ENCODE measurements at places on chromosomes 11 and 22.

GRCh38 chr11:12175694-12176241 lies 65.4 kb downstream of the MICAL2 start:
- peak; percentile 95 for ATAC-seq

DNA sequence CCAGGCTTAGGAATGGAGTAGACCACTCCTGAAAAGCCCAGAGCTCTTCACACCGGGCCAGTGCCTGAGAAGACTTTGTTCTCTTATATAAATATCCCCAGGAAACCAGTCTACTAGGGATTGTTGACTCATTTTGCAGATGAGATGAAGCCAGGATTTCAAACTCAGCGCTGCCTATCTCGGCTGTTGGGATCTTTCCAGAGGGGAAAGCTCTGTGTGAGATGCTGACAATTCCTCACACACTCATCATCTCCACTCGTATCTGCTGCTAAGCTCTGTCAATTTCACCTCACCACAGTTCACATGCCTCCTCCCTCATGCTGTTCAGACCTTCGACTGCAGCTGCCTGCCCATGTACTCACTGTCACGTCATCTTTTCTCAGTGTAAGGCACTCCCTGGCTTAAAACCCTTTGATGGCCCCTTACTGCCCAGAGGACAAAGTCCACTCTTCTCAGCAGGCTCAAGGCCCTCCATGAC lies 12.5 kb downstream of the USH1C start:
- no peak for ATAC-seq

GRCh38 chr22:46834021-46834737 lies 71.7 kb downstream of the TBC1D22A start:
- ATAC-seq: no peak

GRCh38 chr11:125627236-125627910 lies 2.4 kb downstream of the CHEK1 start:
- ATAC-seq: no peak

GRCh38 chr11:32432565-32432964 lies 2.8 kb downstream of the WT1 start:
- ATAC-seq: no peak

GRCh38 chr11:75246006-75246670 lies 5.6 kb downstream of the TPBGL start:
- no peak for ATAC-seq

DNA sequence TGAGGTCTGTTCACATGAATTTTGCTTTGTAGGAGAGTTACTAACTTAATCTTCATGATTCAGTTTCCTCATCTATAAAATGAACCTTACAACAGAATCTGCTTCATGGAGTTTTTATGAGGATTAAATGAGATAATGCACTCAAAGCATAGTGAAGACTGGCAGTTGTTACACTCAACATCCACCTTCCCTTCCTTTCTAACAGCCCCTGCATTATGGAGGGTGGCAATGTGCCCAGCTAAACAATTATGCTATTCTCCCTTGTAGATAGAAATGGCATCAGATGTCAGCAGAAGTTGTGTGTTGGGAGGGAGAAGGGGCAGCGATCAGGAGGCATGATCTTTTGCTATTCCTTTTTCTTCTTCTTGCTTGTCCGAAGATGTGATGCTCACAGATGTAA lies 6.5 kb downstream of the POU2AF1 start:
- no peak for ATAC-seq

DNA sequence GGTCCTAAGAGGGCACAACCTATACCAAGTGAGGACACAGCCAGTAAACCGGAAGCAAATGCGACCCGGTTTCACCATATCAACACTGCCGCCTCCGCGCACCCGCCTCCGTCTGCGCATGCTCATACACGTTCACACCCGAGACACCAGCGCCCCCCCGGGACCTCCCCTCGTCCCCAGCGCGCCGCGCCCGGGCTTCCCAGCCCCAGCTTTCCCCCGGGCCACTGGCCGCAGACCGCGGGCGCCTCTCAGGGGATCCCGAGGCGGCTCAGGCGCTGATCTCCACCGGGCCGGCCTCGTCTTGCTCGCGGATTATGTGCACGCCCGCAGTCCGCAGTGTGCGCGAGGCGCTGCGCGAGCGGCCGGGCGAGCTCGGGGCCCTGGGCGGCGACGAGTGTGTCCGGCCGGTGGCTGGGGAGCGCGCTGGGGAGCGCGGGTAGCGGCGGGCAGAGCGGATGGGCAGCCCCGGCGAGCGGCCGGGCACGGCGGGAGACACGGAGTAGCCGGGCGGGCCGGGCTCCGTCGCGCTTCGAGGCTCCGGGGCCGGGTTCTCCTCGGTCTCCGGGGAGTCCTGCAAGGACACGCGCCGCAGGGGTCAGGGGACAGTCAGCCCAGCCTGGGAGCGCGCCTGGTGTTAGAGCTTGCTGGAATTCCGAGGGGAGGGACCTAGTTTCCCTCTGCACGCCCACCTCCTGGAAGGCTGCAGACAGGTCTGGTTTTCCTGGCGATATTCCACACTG lies 2.0 kb downstream of the HEPN1 start:
- ATAC-seq: peak; percentile 79

GRCh38 chr22:36356708-36357624 lies 30.8 kb downstream of the MYH9 start:
- no peak for ATAC-seq

DNA sequence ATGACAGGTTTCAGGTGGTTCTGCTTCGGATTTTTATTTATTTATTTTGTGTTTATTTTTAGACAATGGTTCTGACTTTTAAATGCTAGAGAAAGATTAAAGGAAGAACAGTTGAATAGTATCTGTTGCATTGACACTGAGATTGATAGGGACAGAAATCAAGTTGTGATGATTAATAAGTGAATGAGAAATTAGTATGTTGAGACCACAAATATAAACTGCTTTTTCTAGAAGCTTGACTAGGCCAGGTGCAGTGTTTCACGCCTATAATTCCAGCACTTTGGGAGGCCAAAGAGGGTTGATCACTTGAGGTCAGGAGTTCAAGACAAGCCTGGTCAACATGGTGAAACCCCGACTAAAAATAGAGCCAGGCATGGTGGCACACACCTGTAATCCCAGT lies 65.1 kb upstream of the TNRC6B start:
- no peak for ATAC-seq

DNA sequence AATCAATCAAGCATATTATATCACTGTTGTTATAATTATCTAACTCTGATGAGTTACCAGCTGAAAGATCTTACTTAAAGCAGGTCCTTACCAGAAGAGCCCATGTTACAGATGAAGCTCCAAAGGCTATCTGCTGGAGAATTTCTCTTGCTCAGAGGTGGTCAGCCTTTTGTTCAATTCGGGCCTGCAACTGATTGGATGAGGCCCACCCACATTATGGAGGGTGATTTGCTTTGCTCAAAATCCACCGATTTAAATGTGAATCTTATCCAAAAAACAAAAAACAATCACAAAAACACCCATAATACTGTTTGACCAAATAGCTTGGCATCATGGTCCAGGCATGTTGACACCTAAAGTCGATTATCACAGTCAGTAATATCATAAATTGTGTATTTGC lies 348.6 kb upstream of the ANO3 start:
- ATAC-seq: no peak

DNA sequence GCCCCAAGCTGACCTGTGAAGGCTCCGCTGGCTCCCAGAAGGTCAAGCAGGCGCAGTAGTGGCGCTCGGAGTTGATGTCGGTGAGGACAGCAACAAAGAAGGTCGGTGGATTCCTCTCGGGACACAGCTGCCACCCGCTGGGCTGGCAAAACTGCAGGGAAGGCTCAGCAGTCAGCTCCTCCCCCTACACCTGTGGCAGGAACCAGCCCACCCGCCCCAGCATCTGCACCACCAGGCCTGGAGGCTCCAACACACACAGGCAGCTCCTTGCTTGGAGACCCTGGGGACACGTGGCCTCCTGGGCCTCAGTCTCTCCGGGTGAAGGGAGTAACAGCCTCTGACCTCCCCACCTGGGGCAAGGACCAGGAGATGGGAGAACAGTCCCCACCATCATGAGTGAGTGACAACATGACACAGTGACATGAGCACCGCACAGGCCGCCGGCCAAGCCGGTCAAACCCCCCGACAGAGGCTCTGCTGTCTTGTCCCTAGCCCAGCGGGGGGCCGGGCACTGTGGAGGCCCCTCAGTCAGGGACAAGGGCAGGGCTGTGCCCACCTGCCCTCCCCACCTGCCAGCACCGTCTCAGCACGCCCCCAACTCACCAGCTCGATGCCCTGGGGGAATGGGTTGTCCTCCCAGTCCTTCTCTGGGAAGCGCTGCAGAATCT lies 6.9 kb downstream of the SBF1 start:
- no peak for ATAC-seq

DNA sequence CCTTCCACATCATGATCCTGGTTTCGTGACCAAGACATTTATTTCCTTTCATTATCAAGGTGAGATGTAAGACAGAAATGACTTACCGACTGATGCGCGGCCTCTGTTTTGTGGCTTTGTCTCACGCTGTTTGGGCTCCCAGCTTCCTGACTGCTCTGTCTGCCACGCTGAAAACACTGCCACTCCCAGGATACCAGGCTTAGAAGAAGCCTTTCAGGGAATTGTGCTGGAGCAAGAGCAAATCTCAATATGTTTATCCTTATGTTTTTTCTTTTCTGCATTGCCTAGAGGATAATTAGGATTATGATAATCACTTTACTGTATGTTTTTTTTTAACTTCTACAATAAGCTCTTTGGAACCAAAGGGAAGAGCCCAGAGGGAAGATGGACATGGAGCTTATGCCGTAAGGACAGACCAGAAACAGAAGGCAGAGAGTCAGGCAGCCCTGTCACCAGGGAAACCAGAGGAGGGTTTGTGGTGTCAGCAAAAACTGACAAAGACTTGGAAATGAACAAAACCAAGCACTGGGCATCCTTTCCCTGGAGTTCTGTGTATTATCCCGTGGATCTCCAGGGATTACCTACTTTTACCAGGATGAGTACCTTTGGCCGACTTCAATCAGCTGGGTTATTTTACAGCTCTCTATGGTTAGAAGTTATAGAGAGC lies 68.2 kb upstream of the ISX start:
- no peak for ATAC-seq

- ATAC-seq: no peak
These were observed 220.6 kb downstream of the TBC1D22A start for GRCh38 chr22:46983046-46983445.

DNA sequence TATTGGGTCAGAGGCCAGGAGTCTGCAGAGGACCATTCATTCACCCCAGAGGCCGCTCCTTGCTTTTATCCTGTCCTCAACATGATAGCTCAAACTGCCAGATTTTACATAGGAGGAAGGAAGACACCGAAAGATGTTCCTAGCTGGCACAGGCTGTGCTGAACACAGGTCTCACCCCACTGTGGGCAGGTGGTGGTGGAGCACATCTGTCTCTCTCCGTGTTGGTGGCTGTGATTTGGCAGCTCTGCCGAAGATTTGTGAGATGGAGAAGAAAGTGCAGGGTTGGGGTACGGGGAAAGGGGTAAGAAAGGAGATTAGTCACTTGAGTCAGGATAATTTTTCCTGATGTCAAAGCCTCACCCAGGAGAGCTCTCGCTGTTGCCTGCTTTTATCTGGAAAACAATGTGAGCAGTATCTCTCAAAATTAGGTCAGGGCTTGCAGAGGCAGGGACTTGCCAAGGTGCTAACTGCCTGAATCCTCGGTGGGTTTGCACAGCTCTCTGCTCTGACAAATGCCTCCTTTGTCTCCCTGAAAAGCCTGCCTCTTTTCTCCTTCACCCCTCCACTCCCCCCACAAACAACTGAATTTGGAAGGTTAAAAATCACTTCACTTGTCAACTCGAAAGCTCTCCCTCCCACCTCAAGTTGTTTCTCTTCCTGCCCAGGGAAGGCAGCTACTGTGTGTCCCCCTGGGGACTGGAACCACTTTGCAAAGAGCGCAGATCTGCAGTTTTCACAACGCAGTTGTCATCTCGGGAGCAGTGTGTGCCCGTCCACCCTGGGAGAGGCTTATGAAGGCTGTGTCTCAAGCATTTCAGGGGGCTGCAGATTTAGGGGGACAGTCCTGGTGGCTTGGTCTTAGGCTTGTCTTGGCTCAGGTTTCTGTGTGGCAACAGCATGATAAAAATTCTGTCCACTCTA lies 299.7 kb downstream of the ST3GAL4 start:
- ATAC-seq: no peak

GRCh38 chr11:113019711-113020110 lies 58.5 kb downstream of the NCAM1 start:
- no peak for ATAC-seq

GRCh38 chr11:73237471-73238290 lies 19.6 kb downstream of the P2RY2 start:
- ATAC-seq: no peak

DNA sequence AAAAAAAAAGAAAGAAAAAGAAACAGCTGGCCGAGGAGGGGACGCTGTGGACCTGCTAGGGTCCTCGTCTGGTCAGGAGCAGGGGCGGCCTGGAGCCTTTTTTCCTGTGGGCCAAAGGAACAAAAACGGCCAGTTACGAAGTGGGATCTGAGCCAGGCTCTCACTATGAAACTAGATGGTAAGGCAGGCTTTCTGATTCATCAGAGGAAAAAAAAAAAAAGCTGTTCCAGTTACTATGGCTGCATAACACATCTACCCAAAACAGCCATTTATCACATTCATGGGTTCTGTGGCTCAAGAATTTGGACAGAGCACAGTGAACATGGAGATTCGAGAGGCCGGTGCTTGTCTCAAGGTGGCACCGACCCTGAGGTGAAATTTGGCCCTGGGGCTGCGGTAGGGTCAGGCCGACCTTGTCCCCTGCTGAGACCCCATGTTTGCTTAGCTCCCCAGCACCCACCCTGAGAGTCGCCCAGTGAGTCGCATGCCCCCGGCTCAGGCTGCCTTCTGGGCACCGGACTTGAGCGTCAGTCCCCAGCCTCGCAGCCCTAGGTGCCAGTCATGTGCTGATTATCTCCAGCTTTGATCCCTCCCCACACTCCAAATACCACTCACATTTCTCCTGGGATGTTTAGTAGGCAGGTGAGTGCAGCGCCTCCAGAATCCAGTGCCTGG lies 34.2 kb downstream of the MRGPRD start:
- peak; percentile 78 for ATAC-seq

- ATAC-seq: no peak
These were observed 56.4 kb upstream of the PITPNB start for GRCh38 chr22:27975381-27976013.

DNA sequence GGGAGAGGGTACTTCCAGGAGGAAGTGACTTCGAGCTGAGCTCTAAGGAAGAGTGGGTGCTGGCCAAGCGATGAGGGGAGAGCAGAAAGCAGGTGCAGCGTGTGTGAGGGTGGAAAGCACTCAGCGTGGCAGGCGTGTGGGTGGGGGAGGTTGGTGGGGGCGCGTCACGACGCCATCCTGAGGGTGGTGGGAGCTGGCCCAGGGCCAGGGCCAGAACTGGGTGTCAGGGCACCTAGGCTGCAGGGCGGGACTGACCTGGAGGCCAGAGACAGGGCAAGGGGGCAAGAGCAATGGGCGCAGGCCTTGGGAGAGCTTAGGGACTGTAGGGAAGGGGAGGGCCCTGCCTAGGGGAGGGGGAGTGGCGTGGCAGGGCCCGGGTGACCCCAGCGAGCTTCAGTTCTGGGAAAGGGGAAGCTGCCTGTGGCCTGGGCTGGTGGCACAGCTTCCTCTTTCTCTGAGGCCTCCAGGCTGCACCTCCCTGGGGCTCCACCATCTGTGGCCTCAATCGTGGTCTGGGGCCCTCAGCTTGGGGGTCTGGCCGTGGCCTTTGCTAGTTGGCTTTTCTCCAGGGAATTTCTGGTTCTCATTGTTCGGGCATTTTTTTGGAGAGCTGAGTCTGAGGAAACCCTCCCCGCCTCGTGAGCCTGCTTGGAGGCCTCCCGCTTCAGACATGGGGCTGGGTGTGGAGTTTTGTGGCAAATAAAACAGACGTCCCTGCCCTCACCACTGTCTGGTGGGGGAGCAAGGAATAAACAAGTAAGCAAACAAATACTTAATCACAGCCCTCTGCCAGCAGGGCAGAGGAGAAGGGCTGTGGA lies 8.9 kb downstream of the RELT start:
- ATAC-seq: no peak
